ENCODE measurements at places on chromosomes 5 and 9.

GRCh38 chr5:156715287-156715686 is 134.8 kb upstream of the PPP1R2B start:
- no peak for DNase-seq

- no peak for DNase-seq
Measured at GRCh38 chr5:90406466-90406865, 3.1 kb downstream of the CETN3 start.

DNA sequence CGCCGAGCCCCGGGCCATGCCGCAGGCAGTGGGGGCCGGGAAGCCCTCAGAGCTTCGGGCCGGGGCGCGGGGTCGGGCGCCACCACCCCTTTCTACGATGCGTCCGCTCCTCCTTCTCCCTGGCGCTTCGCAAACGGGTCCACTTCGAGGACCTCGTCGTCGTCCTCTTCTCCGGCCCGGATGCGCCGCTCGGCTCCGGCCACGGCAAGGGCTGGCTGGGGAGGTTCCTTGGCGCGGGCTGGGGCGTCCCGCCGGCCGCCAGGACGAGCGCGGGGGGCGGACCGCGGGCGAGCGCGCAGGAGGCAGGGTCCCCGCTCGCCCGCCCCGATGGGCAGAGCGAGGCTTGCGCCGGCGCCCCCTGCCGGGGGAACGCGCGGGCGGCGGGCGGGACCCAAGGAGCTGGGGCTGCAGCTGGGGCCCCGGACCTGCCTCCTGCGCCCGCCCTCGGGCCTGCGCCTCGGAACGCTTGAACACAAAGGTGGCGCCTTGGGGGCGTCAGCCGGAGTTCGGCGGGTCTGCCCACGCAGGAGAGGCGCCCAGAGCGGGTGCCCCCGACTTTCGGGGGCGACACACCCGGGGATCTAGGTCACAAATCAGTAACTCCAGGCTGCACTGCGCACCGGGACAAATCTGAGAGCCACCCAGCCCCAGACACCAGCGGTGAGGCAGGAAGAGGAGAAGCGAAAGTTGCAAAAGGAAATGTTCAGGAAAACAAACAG is at the start of gene ROR2:
Gene ROR2, minus strand, starts transcription at position 283 of the 719 bp plus-strand sequence.
- peak; percentile 88 for DNase-seq

DNA sequence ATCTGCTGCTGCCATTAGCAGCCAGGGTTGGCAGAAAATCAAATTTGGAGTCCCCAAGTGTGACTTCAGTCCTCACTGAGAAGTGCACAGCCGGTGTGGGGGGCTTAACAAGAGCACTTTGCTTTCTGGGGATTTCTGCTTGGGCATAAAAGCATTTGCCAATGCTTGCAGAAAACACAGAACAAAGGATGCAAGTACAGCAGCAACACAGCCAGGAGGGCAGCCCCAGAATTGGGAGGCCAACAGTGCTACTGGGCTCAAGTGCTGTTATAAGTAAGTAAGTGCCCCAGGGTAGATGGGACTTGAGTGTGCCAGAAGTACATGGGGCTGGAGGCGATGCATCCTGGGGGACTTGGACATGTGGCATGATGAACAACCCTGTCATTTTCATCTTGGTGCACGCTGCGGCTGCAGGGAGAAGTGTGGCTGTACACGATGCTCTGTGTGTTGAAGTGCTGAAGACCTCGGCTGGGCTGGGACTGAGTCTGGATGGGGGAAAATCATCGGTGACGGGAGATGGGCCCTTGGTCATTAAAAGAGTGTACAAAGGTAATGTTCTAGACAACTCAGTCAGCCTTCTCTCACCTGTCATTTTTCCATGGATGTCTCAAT is 73.3 kb downstream of the GOLPH3 start:
- DNase-seq = no peak

- DNase-seq = no peak
Measured at GRCh38 chr5:170640731-170641588, 137.1 kb downstream of the KCNIP1 start.

DNA sequence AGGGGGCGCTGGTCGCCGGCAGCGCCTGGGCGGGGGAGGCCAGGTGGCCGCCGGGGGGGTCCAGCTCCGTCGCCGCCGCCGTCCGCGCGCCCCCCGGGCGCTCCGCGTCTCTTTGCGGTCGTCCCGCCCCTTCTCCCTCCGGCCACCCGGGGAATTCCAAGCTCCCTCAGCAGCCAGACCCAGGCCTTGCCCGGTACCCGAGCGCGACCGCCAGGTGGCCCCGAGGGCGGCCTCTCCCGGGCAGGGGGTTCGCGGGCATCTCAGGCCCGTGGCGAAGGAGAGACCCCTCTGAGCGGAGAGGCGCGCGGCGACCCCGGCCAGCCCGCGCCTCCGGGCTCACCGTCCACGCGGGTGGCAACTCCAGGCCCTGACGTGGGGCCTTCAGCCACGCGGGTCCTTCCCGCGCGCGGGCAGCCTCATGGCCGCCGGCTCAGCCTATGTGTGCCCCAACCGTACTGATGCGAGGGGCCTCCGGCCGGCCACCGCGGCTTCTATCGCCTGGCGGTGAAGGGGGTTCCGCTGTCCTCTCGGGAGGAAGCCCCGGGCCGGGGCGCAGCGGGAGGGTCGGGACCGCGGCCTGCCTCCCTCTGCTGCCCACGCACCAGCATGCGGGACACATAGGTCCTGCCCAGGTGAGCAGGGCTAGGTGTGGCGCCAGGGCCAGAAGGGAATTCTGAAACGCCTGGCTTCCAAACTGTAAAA is 529 bp upstream of the NRARP start:
- DNase-seq = peak; percentile 49

DNA sequence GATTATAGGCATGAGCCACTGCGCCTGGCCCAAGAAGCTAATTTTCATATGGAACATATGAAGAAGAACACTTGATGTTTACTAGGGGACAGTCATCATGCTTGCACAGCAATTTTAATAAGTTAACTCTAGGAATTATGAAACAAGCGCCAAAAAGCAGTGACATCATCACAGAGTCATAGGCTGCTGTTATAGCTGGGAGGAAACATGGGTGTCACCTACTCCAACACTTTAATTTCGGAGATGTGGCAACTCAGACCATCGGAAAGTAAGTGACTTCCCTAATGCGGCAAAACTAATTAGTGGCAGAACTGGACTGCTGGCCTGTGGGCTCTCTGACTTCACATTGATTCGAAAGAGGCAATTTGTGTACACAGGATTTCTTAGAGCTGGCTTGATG is 38.1 kb upstream of the EQTN start:
- DNase-seq = peak; percentile 62

- DNase-seq = no peak
Measured at GRCh38 chr9:94840738-94841137, 114.2 kb downstream of the AOPEP start.

- DNase-seq = peak; percentile 88
Measured at GRCh38 chr5:3103262-3103811, 351.9 kb upstream of the IRX2 start.

DNA sequence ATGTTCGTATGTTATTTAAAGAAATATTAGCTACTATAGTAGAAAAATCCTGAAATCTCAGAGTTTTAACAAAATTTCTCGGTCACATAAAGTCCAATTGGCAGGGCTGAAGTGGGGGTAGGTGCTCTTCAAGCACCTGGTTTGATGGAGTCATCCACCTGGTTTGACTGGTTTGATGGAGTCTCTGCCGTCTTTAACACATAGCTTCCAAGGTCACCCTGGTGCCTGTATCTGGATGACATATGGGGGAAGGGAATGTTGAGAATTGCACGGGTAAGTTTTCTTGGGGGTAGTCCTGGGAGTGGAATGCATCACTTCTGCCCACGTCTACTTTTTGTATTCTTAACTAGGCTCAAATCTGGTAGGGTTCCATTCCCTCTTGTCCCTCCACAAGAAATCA is 351.2 kb downstream of the SH3GL2 start:
- DNase-seq = no peak

Data from NB4 (cell line).